GM18507 (cell line): ENCODE measurements at places on chromosomes 7 and 10.

GRCh38 chr10:64116707-64117106 is 595.5 kb downstream of the REEP3 start:
- no peak for DNase-seq

DNA sequence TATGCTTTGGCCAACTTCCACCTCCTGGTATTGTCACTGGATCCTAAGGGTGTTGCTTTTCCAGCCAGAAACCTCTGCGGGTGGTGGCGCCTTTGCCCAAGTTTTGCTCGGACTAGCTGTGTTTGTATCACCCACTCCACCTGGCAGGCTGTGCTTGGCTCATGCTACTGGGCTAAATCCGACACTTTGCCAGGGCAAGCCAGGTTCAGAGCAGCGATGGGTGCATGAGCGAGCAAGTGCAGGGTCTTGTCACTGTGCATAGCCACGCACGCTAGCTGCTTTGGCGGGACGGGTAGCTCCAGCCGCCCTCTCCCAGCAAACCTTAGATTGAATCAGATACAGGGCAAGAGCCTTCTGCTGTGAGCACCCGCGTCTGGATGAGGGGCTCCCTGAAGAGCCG is 737.5 kb downstream of the PCDH15 start:
- no peak for DNase-seq

DNA sequence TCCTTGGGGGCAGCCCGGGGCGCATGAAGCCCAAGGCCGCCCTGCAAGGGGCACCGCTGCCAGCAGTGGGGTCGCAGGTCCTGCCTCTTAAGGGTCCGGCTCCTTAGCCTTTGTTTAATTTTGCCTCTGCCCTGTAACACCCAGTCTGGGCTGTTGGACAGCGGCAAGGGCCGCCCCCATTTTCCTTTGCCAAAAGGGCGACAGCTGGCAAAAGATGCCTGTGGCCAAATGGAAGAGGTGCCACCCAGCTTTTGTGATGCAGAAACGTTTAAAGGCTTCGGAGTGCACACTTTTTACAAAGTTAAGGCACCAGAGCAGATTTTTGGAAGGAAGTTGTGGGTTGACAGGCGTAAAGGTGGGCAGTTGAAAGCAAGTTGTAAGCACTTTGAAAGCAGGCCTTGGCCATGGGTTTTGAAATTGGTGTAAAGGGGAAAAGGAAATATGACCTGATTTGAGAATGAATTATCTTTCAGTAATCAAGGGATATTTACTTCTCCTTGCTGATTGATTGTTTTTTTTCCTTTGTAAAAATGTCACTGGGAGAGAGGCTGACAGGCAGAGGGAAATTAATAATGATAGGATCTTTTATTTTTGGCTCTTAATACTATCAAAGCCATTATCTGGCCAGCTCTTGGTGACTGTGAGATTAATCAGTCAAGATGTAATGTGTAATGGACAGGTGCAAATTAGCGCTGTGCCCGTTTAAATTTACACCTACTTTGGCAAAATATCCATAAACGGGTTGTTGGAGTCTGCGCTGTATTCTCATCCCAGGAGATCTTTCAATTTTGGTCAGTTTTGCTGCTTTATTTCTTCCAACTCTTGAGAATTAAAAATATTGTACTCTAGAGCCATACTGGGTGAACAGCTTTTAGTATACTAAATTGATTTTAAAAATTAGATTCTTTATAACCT is 1.2 kb downstream of the CASD1 start:
- no peak for DNase-seq

GRCh38 chr7:22666732-22667131 is 60.3 kb upstream of the IL6 start:
- no peak for DNase-seq

DNA sequence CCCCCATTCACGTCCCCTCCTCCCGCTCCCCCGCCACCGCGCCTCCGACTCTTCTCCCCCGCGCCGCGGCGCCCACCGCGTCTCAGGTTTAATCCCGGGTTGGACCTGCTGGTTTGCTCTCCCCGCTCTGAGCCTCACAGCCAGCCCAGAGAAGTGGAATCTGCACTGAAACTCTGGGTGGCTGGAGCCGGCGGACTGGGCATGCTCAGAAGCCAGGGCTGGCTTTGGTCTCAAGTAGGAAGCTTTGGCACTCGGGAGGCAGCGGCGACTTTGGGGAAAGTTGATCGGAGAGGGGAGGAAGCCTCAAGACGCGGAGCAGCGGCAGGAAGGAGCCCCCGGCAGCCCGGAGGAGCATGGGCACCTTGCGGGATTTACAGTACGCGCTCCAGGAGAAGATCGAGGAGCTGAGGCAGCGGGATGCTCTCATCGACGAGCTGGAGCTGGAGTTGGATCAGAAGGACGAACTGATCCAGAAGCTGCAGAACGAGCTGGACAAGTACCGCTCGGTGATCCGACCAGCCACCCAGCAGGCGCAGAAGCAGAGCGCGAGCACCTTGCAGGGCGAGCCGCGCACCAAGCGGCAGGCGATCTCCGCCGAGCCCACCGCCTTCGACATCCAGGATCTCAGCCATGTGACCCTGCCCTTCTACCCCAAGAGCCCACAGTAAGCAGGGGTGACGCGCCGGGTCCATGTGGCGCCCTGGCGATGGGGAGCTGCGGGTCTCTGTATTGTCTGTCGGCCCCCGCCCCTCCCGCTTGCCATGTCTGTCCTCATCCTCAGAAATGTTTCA is at the start of gene PRKG1:
PRKG1 (plus strand) TSS at position 250 of the 791 bp plus-strand sequence.
- no peak for DNase-seq

DNA sequence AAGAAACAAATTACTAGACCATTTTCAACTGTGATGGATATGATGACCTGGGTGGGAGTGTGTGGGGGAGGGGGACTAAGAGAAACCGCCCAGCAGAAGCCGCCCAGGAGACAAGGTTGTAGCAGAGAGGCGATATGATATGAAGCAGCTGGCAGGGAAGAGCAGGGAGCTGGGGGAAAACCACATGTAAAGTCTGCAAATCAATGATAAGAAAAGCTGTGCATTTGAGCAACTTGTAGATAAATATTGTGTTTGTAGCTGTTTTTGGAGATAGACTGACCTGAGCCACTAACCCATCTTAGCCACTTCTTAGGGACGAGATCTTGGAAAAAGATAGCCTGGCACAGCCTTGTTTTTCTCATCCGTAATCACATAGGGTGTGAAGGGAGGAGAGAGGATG is 252.6 kb downstream of the SEC23IP start:
- DNase-seq, result no peak

- DNase-seq, result no peak
Observed at GRCh38 chr10:117743509-117743908, 201.0 kb downstream of the EMX2 start.

DNA sequence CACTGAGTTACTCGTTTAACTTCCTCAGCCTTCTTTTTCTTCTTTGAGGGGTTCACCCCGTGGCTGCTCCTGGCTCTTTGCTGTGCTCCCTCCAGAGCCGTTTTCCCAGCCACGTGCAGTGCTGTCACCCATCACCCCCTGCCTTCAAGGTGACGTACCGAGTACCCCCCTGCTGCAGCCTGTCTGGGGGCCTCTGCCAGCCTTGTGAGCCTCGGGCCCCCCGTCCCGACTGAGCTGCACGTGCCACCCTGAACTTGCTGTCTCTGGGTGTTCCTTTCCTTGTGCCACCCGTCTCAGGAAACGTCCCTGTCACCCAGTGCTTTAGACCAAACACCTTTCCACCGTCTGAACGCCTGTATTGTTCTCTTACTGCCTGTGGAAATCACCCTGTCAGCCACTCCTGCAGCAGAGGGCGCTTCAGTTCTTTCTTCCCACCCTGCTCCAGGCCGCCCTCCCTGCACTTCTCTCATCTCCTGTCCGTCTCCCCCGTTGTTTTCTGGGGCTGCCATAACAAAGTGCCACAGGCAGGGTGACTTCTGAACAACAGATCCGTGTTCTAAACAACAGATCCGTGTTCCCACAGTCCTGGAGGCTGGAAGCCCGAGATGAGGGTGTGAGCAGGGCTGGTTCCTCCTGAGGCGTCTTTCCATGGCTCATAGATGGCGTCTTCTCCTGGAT is 44.6 kb downstream of the WDR37 start:
- no peak for DNase-seq

DNA sequence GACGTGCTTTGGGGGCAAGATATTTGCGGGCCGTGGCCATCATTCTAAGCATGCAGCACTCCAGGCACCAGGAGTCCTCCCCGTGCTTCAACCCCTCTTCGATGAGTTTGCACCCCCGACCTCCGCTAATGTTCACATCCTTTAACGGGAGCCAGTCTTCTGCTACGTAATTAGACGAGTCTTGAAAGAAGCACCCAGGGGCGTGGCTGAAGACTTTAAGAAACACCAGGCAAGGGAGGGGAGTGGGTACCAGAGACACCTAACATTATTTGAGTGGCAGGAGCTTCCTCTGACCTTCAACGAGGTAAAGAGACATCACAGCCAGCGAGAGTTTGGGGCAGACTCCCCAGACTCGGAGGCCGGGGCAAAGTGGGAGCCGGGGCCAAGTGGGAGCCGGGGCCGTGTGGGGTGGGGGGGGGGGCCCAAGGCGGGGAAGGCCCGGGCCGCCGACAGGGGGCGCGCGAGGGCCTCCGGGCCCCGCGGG is 31.1 kb upstream of the TOMM7 start:
- peak; percentile 33 for DNase-seq

- no peak for DNase-seq
Observed at GRCh38 chr7:74044366-74045350, 16.7 kb downstream of the ELN start.

DNA sequence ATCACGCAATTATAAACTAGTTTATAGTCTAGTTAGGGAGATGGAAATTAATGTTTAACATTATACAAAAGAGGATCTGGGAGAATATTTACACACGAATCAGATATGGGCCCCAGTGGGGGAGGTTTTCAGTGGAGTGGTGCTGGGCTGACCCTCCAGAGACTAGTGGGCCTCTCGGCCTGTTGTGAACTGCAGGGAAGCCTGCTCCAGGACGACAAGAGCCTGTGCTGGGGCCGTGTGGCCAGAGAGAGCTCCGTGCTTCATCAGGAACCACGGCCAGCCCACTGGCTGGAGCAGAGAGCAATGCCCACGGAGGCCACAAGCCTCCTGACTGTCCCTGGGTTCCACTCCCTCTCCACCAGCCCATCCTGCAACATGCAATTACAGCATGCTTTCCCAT is 11.3 kb upstream of the ESYT2 start:
- DNase-seq, result no peak

DNA sequence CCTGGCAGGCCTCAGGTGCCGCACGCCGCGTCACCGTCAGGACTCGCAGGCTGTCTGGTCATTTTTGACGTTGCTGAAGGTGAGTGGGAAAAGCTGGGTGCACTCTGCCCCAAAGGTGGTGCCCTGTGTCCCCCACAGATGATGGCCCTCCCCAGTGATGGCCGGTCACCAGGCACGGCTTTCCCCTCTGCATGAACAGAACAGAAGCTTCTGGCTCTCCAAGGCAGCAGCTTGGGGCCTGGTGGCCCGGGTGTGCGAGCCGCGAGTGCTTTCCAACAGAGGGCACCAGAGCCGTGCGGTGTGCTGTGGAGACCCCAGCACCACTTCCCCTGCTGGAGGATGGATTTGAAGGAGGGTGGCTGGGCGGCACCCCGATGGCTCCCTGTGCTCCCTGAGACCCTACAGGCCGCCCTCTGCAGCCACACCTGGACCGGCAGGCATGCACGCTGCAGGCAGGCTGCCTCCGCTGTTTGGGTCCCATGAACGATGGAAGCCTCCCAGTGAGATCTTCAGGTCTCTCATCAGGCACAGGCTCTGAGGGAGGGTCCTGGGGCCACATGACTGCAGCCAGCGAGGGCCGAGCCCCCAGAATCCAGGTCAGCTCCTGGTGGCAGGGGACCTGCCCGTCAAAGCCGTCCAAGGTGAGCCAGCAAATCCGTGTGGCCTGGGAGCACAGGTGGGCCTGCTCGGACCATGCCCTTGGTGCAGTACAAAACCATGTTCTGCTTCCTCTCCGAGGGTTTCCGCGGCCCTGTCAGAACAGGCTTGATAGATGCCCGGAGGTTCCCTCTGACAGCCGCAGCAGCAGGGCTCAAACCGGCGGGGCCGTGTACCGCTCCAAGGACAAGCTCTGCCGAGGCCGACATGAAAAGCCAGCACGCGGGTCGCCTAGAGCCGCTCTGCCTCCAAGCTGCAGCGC is 195.4 kb downstream of the EBF3 start:
- no peak for DNase-seq

DNA sequence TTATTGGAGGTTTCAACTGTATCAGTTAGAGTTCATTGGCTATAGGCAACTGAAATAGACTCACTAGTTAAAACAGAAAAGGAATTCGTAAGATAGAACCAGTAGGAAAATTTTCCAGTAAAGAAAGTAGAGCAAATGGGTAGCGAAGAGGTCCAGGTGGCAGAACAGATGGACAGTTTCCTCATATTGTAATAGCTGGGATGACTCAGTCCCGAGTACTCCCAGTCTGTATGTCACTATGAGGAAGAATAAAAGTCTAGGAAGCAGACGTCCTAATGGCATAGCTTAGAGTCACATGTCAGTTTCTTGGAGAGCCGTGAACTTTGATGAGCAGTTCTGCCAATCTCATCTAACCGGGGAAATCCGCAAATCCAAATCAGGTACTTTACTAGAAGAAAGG is 95.3 kb downstream of the RNF32 start:
- no peak for DNase-seq

DNA sequence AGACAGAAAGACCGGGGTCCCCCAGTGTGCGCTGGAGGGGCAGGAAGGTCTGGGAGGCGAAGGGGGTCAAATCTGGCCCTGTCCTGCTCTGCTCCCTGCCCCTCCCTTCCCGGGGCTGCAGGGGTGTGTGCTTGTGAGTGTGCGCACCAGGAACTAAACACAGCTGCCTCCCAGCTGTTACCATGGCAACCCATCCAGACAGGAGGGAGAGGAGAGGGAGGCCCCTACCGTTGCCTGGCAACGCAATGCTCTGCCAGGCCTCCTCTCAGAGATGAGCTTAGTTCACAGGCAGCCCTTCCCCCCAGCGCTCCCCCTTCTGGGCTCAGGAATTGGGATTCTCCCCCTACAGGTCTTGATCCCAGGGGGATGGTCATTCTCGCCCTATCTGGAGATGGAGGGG is 6.1 kb downstream of the NYAP1 start:
- peak; percentile 66 for DNase-seq

GRCh38 chr10:24848195-24848594 is 104.2 kb downstream of the PRTFDC1 start:
- DNase-seq, result no peak

GRCh38 chr10:96846395-96846794 is 14.3 kb downstream of the LCOR start:
- DNase-seq, result no peak

DNA sequence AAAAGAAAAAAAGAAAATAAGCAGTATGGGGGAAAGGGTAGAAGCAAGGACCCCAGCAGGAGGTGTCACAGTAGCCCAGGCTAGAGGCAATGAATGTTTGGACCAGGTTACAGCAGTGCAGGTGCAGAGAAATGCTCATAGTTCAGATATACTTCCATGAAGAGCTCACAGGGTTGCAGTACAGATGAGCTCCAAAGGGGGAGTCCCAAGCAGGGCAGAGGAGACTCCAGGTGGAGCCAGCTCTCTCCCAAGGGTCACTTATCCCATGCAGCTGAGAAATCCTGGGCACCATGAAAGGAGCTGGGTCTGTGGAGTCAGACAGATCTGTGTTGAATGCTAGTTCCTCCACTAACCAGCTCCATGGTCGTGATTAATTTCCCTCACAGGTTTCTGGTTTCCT is 174.9 kb downstream of the C7orf25 start:
- no peak for DNase-seq
